ENCODE measurements at places on chromosomes 7 and 10.

DNA sequence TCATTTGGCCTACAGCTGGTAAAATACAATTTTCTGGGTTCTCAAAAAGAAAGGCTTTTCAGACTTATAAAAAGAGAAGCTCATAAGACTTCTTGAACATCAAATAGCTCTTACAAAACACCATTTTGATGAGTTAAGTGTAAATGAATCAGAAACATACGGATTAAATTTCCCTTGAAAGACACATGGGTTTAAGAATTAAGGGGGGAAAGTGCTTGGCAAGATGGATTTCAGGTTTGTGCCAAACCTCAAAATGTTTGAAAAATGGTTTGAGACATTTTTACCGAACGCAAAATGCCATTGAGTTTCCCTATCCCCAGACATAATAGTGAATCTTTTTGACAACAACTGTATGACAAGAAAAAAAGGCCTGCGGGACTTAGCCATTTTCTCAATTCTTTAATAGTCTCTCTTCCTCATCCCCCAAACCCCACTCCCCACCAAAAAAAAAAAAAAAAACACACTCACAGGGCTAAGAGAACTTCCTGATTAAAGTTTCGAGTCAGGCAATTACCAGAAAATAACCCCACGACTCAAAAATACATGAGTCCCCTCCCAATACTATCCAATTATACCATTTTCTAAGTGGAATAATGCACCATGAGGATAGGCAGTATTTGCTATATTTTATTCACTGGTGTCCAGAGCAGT is 260.1 kb downstream of the TRIL start:
- no peak for DNase-seq

GRCh38 chr7:10106609-10107008 is 867.1 kb upstream of the PHF14 start:
- DNase-seq = no peak

DNA sequence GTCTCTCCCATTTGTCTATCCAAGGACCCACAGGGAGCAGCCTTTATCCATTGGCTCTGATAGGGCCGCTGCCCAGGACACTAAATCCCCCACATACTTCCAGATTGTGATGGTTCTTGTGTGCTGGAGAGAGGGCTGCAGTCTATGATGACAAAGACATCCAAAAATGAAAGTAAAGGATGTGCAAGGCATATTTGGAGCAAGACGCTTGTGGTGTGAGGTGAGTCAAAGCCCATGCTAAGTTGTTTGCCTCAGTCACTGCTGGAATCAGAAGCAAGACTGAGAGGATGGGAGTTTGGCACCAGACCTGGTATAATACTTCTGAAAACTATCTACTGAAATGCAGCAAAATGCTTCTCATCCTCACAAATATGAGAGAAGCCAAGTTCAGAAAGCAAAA is 22.7 kb downstream of the ZNF22 start:
- no peak for DNase-seq

GRCh38 chr10:30366829-30367228 is 17.8 kb upstream of the MTPAP start:
- no peak for DNase-seq

DNA sequence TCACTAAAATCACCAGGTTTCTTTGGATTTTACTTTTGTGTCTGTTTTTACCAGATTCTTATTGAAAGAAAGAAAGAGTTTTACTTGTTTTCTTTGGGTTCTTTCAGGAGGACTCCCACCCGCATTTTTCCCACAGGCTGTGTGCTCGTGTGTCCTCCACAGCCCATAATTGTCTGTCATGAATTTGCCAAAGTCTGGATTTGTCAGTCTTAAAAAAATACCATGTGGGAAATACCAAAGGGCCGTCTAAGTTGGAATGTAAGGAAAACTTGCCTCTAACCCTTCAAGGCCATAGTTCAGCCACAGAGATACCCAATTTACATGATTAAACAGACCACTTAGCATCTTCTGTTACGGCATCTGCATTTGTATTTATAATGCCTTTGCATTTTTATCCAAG is 41.3 kb upstream of the INHBA start:
- no peak for DNase-seq

GRCh38 chr10:132163278-132163765 is 23.4 kb upstream of the DPYSL4 start:
- no peak for DNase-seq

Measured in stimulated activated naive B cell treated with anti-CD40 and anti-IgM and Interleukin-4, amounts not matched to agents 10 μg/mL and 1 μg/mL and 100 μg/mL, for 72 hours (primary cell).